ENCODE measurements at places on chromosomes 1 and 21. TPM values are rescaled to one million over a fixed set of nuclear protein-coding genes. Genes with fewer than 3 reads are reported as not detected.

OR2T5 gene
- total RNA-seq = not detected

- no peak for DNase-seq
Observed at GRCh38 chr1:59179673-59180072, 117.2 kb upstream of the FGGY start.

- no peak for DNase-seq
Observed at GRCh38 chr1:35600593-35600992, 27.5 kb downstream of the TFAP2E start.

GRCh38 chr1:166378805-166379204, 212.0 kb upstream of the FAM78B start:
- DNase-seq = no peak

DNA sequence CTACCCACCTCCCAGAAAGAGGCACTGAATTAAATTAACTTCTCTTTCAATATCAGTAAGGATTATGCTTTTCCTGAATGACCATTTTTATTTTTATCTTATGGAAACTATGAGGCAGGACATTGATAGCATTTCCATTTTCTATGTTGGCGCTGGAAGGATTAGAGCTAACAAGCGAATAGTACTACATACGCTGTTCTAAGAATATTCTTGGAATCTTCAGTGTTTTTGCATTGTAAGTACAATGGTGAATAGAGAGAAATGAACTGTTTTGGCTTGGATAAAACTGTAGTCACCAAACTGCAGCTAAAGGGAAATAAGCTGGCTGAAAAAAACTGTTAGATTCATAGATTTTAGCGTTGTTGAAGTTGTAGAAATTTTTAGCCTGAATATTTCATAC, 779.0 kb upstream of the ADGRL4 start:
- no peak for DNase-seq

DHDDS gene
- 44.8 TPM for total RNA-seq

ASPM gene
- 0.41 TPM for total RNA-seq

DNA sequence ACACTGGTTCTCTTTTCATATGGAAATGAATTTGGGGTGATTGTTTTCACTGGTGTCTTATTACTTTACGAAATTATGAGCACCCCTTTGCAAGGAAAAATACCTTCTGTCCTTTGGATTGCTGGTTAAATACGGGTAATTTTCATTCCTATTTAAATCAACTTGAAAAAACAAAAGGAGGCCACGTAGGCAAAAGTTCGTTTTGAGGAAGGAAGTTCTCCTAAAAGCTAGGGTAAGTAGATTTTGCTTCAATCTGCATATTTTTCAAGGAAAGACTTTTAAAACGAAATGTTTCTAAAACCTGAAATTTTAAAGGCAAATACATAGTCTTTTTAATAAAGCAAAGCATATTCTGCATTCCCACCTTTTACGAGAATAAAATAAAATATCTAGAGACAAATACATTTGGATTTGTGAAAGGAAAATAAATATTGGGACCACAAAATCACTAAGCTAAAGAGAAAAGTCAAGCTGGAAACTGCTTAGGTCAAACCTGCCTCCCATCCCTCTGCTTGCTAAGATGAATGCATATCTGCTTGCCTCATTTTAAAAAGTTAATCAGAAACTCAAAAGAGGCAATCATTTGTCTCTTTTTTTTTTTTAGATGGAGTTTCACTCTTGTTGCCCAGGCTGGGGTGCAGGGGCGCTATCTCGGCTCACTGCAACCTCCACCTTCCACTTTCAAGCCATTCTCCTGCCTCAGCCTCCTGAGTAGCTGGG, 70.9 kb upstream of the ETS2 start:
- DNase-seq = no peak

APOBEC4 gene
- not detected for total RNA-seq

GRIK1 gene
- total RNA-seq = not detected

DNA sequence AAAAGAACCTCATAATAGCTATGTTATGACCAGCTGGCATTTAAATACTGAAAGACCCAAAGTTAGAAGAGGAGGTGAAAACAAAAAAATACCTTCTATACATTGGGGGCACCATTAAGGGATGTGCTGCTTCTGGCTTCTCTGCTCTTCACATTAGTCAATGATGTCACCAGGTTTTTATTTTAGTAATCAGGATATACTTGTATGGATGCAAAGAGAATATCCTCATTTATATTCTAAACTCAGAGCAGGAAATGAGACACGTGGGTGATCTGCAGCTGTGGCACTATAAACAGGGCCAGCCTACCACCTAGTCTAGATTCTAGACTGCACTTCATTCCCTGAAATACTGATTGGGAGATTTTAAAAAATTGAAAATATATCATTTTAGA, 51.2 kb downstream of the WLS start:
- DNase-seq = no peak

DNA sequence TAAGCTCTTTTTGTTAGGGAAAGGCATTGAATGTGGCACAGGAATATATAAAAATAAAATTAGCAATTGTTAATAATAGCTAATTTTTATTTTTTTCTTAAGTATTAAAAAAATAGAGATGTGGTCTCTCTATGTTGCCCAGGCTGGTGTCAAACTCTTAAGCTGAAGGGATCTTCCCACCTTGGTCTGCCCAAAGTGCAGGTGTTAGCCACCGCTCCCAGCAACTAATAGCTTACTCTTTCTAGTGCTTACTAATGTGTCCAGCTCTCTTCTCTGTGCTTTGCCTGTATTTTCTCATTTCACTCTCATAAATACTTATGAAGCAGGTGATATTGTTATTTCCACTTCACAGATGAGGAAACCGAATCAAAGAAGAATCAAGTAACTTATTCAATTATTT, 13.4 kb upstream of the IL24 start:
- no peak for DNase-seq

DYNLT4 gene
- 0.73 TPM for total RNA-seq

GRCh38 chr21:33197496-33197895, 32.2 kb upstream of the IFNAR2 start:
- DNase-seq = no peak

- no peak for DNase-seq
Observed at GRCh38 chr21:45056917-45057560, 17.3 kb upstream of the ADARB1 start.

DNA sequence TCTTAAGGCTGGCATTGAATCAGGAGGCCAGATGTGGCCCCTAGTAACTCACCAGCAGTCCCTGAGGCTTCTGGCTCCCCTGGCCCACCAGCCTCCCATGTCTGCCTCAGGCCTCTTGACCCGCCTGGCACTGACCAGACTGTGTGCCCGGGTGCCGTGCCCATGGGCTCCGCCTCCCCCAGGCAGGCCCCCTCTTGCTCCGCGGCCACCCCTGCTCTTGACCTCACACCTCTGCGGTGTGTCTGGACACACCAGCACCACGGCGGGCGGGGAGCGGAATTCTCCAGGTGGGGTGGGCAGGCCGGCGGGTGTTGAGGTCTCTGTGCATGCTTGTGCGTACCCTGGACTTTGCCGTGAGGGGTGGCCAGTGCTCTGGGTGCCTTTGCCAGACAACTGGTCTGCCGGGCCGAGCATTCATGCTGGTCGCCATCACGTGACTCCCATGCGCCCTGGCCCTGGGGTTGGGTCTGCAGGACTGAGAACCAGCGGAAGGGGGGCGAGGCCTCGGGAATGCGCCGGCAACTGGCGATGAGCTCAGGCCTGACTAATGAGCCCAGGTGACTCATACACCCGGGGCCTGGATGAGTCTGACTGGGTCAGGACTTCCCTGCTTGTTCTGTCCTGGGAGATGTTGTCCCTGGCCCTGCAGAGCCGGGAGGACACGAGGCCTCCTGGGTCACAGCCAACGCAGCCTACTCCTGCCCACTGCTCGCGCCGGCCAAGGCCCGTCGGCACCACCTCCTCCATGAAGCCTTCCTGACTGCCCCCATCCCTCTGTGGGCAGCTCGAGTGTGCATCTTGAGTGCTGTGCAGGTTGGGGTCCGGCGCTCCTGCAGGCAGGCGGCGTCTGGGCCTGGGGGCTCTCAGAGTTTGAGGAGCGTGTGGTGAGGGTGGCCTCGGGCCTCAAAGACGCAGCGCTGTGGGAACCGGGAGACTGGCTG, 22.6 kb downstream of the COL18A1 start:
- no peak for DNase-seq

GPA33 gene
- total RNA-seq = 17.5 TPM

CAPN2 gene
- total RNA-seq = 163 TPM

- DNase-seq = no peak
Observed at GRCh38 chr1:24562625-24563024, 6.7 kb downstream of the NCMAP start.

DLGAP3 gene
- 0.99 TPM for total RNA-seq

STUM gene
- total RNA-seq = 0.10 TPM

THEM5 gene
- not detected for total RNA-seq

SYT2 gene
- not detected for total RNA-seq

DNA sequence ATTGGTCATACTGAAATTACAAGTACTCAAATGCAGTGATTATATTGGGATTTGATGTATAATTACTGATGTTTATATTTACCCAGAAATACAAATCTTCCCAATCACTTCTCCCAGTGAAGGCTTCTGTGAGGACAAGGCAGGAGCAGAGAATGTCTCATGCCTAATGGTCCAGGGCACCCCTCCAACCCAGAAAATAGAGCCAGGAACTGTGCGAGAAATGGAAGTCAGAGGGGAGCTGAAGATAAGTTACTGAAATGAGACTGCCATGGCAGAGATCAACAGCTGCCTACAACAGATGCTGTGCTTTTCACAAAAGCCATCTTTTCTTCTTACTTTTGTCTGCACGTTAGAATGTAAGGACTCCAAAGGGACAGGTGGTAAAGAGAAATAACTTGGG, 171.2 kb downstream of the TTLL7 start:
- DNase-seq = no peak

PRMT6 gene
- 17.3 TPM for total RNA-seq

GRCh38 chr1:9344426-9345200, 51.9 kb downstream of the SPSB1 start:
- no peak for DNase-seq

CFHR3 gene
- total RNA-seq = not detected

DNA sequence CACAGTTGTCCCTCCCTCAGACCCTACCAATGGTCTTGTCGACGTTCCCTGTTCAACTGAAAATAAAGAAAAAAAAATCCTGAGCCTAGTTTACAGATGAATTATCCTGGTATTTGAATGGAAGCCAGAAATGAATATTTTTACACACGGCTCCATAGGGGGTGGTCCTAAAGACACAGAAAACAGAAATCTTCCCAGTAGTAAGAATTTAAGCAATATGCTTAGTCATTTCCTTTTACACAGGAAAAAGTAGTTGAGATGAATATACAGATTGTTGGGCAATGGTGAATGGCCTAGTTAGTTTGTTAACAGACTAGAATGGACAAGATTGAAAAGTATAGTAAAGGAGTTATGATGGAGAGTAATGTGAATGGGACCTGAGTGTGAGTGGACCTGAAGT, 67.4 kb downstream of the RGS18 start:
- DNase-seq = no peak

DNA sequence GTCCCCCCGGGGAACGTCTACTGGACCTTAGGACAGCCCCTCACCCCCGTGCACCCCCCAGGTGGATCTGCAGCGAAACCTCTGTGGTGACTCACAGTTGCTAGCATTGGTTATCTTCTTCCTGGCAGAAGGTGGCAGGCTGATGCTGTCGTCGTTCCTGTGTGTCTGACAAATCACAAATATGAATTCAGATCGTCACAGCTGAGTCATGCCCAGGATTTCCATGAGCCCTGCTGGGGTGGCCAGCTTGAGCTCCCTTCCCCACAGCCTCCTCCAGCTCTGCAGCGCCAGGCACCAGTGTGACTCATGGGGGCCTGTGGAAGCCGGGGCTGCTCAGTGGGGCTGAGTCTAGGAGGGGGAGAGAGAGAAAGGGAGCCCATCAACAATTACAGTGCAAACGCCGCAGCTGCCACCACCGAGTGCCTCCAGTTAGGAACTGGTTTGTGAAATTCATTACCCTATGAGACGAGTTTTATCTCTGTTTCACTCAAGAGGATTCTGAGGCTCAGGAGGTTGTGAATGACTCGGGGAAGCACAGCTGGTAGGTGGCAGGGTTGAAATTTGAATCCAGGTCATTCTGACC, 197.9 kb downstream of the DYRK1A start:
- DNase-seq = peak; percentile 68
